Stimulated activated CD4-positive, alpha-beta T cell treated with anti-CD3 and anti-CD28 coated beads, TNF-alpha, amount 100 ng/mL, for 48 hours (primary cell): ENCODE measurements at places on chromosomes 12 and 14.

DNA sequence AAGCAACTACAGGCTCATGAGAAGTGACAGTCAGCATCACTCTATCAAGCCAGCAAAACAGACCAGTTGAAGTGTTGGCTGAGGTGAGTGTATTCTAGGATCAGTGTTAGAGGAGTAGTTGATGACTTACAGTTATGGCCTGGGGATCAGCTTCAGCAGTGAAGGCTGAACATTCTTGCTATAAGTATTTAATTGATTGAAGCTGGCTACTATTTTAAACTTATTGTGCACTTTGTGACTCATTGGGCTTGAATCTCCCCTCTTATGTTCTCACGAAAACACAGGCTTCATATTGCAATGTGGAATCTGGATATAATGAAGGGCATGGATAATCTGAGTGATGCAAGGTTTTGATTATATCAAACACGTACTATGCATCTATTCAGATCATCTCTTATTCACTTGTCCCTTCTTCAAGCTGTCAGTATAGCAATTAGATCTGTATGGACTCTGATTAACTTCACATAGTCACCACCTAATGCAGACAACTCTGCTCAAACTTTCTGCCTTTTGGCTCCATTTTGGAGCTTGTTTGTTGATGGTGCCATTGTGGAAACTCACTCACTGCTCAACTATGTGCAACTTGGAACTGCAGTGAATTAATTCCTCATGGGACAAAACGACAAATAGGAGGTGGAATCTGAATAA is 309.2 kb downstream of the SLC16A7 start:
- no peak for DNase-seq

- DNase-seq, result no peak
These were observed 116.4 kb downstream of the PTPRB start for GRCh38 chr12:70520847-70521246.

DNA sequence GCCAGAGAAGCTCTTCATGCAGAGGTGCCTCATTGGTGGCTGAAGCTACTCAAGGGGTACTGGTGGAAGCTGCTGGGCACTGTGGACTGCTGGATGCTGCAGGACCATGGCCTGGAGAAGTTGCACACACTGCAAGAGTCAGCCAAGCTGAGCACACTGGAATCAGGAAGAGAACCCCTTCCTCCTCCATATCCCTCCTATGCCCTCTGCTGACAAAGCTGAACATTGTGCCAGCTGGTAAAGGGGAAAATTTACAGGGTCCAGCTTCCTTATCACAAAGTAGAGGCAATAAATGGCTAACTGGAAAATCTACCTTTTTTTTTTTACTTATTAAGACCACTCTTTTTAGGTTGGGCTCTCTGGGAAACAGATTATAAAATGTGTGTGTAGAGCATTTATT is 6.5 kb downstream of the CCDC175 start:
- no peak for DNase-seq

DNA sequence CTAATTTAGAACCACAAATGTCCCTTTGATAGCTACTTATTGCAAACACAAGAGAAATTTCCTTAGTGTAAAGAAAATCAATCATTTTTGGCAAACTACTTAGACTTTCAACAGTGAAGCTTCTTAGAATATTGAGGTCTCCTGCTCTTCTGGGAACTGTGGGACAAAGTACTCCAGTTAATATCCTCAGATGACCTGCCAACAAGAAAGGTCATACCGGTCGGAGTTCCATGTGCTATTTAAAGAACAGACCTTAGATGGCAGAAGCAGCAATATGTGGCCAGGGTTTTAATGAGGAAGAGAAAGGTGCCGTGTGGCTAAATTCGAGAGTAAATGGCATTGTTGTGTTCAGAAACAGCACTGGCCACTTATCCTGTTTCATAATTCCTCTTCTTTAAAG is 114.7 kb upstream of the AMIGO2 start:
- no peak for DNase-seq

GRCh38 chr12:99618657-99619056 is 28.9 kb upstream of the GARIN6 start:
- no peak for DNase-seq

DNA sequence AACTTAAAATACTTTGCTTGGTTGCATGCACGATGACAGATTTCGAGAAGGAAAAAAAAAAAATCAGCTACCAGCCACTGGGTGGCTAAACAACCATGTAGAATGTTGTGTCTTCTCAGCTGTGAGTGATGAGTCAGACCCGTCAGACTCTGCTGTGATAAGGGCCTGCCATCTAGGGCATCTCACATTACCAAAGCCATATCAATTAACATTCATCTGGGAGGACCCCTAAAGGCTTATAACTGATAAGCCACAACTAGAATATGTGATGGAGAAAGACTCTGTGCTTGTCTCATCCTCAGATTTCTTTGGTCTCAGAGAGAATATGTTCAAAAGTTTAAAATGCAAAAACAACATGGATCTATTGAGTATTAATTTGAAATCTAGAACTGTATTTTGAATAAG is 111.5 kb downstream of the PAX9 start:
- DNase-seq, result no peak

DNA sequence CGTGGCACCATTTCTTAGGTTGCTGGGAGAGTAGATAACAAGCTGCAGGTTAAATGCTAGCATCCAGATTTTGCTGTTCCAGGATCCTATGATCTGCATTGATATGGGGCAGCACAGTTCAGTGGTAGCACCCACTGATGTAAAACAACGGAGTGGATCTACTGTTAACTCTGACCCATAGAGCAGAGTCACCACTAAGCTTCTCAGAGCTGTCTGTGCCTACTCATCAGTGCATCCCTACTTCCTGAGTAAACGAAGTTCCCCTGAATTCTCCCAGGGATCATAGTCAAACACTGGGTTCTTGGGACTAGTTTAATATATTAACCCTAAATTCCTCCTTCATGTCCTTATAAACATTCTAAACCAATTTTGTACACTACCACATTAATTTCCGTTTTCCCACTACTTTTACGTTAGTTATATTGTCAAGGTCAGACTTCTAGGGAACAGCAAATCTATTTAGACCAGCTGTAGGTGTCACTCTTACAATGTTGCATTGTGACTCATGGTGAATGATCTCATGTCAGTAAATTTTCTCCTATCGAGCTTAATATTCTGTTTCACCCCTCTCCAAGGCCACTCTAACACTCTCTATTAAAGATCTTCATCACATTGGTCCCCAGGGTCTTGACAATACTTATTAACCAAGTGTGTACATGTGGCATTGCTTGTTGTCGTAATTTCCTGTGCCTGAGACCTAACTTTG is 10.3 kb downstream of the RERGL start:
- no peak for DNase-seq

- DNase-seq, result no peak
These were observed 86.9 kb downstream of the DACT1 start for GRCh38 chr14:58724702-58725101.

DNA sequence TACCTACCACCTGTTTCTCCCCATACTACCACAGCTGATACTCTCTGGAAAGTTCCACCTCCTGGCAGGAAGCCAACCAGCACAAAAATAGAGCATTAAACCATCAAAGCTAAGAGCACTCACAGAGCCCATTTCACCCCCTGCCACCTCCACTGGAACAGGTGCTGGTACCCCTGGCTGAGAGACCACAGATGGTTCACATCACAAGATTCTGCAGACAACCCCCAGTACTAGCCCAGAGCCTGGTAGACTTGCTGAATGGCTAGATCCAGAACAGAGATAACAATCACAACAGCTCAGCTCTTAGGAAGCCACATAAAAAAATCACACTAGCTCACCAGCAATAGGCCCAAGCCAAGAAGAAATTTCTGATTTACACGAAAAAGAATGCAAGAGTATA is 855.2 kb downstream of the FSCB start:
- DNase-seq, result no peak
